Testis (tissue), 5 donors: ENCODE measurements at places on chromosomes 6 and 20. TPM values are rescaled to one million over a fixed set of nuclear protein-coding genes. Genes with fewer than 3 reads are reported as not detected.
A peak's percentile ranks its signal among the peaks of the same experiment; 100 is the strongest.

TP53TG5 gene
- 28.2 TPM for polyA plus RNA-seq

C20orf141 gene
- polyA plus RNA-seq: 154 TPM

HRH3 gene
- 0.67 TPM for polyA plus RNA-seq

PHACTR3 gene
- 1.1 TPM for polyA plus RNA-seq

TREML1 gene
- not detected for polyA plus RNA-seq

POPDC3 gene
- polyA plus RNA-seq: 13.8 TPM

DNA sequence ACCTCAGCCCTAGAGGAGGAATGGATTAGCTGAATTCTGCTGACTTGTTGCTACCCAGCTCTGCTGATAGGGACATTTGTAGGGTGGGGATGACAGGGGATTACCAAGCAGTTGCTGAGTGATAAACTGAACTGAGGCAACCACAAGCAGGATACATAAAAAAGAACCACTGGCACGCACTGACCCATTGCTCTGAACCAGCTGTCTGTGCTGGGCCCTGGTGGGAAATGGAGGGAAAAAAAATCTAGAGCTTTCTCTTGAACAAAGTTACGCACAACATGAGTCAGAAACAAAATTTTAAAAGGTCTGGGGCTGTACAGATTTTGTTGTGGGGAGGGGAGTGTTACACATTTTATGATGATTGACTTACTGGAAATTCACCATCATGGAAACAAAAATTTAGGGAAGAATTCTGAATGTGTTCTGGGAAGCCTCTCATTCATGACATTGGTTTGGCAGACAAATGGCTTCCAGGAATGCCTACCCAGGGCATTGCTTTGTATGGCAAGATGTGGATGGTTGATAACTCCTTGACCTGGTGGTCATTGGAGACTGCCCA, 37.7 kb downstream of the FOXO3 start:
- DNase-seq: no peak

GRCh38 chr6:27785294-27785693, 126.9 kb downstream of the OR2B2 start:
- no peak for DNase-seq

- DNase-seq: peak; percentile 96
Observed at GRCh38 chr6:25992413-25993340, 30.1 kb downstream of the TRIM38 start.

GRCh38 chr6:34360556-34360955, 31.9 kb downstream of the NUDT3 start:
- DNase-seq: no peak

DNA sequence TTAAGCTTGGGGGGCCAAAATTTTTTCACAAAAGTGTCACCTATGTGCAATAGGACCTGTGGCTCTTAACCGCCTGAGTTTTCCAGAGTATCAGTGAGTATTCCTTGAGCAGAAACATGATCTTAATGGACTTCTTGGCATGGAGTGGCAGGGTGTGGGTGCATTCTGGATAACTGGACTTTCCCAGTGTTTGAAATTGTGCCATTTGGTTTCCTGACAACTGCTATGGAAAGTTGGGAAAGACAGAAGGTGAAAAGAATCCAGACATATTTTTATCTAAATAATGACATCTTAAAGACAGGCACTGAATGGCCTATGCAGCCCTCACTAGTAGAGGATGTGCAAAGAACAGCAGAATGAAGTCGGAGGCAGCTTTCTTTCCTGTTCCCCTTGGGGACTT, 34.3 kb upstream of the ADTRP start:
- no peak for DNase-seq

- no peak for DNase-seq
Observed at GRCh38 chr6:152598421-152598820, 38.7 kb downstream of the SYNE1 start.

- DNase-seq: no peak
Observed at GRCh38 chr6:111852725-111853124, 20.5 kb downstream of the FYN start.

DNA sequence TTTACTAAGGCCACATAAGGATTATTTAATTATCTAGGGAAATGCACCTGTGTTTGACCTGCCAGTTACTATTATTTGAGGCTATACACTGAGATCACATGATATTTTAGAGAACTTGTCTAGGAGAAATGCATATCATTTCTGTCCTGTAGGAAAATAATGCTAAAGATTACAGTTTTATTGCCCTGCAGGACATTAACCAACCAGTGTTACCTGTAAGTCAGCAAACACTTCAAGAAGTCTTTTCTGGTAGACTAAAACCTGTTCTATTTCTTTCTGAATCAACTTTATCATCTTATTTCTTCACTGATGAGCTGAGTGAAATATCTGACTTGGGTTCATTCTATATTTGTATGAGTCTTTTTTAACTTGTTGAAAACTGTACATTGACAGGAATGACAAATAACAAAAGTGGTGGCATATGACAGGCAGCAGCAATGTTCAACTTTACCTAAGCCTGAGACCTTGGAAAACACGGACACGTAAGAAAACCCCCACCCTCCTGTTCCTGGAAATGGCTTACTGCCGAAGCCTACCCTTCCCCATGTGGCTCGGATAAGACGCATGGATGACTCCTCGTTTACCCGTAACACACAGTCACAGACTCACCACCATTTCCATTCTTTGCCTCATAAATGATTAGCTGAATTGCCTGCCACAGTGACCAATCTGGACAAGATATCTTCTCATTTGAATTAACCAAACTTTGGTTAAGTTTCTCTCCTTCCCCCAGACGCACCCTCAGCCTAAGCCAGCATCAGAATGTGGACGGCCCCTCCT, 118.0 kb upstream of the CD93 start:
- no peak for DNase-seq

GRCh38 chr20:373171-373890, 7.2 kb upstream of the TRIB3 start:
- peak; percentile 24 for DNase-seq

DNA sequence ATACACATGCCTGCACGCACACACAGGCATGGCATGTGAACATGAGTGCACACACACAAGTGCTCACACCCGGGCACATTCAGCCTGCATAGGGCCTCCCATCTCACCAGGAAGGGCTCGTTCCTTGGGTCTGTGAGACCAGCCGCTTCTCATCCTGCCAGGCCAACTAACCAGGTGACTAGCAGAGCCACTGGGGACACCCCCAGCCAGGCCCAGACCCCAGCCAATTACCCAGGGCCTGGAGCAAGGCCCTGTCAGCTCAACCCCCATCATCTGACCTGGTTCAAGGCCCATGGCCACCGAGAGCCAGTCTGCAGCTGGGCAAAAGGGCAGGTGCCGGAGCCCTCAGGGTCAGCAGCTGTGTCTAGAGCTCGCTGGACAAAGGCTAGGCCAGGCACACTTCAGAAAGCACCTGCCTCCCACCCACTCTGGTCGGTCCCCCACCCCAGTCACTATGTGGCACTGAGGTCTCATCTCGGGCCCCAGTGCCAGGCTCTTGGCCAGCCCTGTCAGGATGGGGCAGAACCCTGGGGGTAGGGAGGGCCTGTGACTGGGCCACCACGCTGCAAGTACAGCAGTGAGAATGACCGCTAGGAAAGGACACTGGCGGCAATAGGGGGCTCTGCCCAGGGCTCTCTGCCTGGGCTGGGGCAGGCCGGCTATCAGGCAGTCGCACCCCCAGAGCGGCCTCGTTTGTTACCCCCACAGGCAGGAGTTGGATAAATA, 26.8 kb upstream of the MRGBP start:
- no peak for DNase-seq

DNA sequence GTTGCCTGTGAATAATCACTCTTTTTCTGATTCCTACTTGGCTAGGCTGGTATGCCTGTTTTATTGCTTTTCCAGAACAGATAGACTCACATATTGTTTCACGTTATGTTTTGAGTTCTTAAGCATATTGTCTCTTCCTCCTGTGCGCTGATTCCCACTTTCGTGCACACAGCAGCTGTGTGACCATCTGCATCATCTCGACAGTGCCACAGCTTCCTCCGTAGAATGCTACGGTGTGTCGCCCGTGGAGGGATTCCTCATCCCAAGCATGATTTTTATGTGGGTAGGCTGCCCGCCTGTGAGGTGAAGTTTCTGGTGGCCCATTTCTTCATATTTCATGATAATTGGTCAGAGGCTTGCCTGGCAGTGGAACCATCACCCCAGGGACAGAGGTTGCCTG, 31.8 kb downstream of the PLCB4 start:
- no peak for DNase-seq
